ENCODE measurements at places on chromosomes 5 and 9.

GRCh38 chr5:97545886-97546535, 363.0 kb upstream of the RIOK2 start:
- no peak for DNase-seq

DNA sequence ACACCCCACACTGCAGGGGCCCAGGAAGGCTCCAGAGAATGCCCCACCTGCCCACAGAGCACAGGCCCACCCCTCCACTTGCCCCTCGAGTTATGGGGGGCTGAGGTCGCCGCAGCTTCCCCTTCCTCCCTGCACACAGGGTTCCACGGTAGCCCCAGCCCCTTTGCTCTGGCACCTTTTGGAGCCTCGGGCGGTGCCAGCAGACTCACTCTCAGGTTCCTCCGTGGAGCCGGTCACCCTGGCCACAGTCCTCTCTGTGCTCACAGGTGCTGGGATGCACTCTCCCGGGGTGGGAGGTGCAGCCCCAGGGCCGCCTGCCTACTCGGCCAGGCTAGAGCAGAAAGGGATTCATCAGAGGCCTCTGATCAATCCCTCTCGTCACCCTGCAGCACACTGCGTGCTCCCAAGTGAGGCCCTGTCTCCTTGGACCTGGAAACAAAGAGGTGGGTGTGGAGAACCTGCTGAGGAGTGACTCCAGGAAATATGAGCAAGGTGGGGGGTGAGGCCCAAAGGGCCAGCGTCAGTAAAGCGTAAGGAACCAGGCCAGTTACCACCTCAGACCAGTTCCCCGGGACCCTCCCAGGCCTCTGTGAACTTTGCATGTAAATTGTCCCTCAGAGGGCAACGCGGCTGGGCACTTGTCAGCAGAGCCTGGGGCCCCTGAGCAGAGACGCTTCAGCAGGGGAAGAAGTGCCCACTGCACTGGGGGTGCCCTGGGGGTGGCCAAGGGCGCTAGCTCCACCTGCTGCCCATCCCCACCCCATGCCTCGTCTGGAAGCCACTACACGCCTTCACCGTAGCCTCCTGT, 167.8 kb downstream of the OLFM1 start:
- DNase-seq = no peak

GRCh38 chr5:32276173-32276853, 36.4 kb downstream of the MTMR12 start:
- DNase-seq = peak; percentile 77

- DNase-seq = no peak
These were observed 14.1 kb downstream of the POLR3G start for GRCh38 chr5:90488791-90489190.

- DNase-seq = no peak
These were observed 91.4 kb downstream of the CACNA1B start for GRCh38 chr9:137969008-137969407.

DNA sequence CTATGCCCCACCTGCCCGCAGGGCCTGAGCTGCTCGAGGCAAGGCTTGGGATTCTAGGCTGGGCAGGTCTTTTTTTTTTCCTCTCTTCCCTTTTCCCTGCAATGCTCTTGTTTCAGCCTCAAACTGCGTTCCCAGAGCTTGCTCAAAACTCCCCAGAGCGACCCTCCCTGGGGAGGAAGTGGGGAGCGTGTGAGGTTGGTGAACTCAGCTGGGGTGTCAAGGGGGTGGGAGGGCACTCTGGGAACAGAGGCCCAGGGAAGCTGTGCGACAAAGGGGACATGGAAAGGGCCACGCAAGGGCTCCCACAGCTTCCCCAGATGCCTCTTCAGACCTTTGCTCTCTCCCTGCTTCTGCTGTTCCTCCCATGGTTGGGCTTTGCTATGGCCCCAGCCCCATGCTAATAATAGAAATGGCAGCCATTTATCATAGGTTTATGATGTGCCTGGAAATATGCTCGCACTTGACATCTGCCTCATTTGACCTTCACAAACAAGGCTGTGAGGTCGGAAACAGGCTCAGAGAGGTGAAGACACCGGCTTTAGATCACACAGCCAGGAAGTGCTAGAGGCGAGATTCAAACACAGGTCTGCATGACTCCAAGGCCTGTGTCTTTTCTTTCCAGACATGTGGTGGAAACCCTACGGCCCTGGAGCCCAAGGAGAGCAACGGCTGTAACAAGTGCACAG, 40.9 kb upstream of the IL17B start:
- DNase-seq = no peak

GRCh38 chr9:107155244-107155817, 127.7 kb upstream of the RAD23B start:
- DNase-seq = no peak

- DNase-seq = no peak
These were observed 47.5 kb downstream of the TENT4A start for GRCh38 chr5:6760686-6761085.

GRCh38 chr9:18319918-18320445, 154.0 kb upstream of the ADAMTSL1 start:
- no peak for DNase-seq

DNA sequence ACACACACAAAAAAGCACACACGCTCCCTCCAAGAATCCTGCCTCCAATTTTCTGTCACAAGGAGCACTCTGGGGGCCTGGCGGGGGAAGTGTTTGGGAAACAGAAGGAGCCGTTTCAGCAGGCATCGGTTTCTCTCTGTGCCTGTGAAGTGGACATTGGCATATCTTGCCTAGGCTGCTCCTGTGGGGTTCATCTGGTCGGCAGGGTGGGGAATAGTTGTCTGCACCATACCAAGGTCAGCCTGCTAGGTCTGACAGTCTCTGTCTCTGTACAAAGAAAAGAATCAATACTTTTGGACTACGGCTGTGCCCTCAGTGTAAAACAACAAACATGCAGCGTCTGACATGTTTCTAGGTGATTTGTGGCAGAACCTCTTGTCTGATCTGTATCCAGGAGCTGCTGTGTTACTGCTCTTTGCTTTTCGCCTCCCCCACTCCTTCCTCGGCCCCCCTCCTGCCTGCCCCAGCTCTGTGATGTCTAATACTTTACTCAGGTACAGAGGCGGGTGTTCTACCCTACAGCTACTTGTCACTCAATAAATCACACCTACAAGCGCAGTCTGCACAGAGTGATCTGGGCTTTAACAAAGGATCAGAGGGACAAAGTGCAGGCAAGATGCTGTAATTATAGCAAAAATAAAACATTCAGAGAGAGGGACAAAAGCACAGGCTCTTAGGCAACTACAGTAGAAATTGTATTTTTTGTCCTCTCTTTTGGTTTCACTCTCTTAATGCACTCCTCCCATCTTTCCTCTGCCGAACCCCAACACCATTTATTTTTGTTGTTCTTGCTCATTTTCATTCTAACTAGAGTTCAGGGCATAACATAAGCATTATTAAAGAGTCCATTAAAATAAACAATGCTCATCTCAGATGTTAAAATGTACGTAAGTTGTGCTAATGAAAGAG, 216.7 kb downstream of the BNC2 start:
- DNase-seq = no peak

GRCh38 chr5:34585601-34586104, 70.5 kb upstream of the RAI14 start:
- peak; percentile 53 for DNase-seq

DNA sequence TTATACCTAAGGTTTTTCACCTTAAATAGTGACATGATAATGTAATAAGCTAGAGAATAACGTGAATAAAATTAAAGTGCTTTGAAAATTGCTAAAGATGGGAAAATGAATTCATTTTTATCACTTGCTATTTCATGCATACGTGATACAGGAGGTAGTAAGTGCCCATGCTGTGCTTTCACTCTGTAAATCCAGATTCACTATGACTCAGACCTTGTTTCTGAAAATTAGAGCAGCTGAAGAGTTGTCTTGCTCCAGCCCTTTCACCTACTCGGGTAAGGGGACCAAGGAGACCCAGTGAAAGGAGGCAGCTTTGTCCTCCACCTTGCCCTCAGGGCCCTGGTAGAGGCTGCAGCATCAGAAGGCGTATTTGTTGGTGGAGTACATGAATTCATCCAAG, 87.9 kb downstream of the ANKH start:
- no peak for DNase-seq

GRCh38 chr5:126360467-126360866, 62.7 kb upstream of the GRAMD2B start:
- no peak for DNase-seq

DNA sequence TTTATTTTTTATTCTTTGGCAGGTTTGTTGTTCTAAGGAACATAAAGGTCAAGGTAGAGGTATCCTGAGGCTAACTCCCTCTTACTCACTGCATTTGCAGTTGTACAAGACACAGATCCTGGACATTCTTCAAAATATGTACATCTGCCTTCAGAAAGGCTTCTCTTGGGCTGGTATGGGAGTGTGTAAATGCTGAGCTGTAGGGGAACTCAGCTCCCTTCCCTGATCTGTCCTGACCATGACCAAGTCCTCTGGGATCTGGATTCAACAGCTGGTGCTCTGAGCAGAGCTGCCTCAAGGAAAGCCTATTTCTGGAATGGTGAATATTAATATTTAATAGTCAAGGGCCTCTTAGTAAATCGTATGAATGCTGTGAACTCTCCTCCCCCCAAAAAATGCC, 117.4 kb downstream of the PRKACG start:
- no peak for DNase-seq

DNA sequence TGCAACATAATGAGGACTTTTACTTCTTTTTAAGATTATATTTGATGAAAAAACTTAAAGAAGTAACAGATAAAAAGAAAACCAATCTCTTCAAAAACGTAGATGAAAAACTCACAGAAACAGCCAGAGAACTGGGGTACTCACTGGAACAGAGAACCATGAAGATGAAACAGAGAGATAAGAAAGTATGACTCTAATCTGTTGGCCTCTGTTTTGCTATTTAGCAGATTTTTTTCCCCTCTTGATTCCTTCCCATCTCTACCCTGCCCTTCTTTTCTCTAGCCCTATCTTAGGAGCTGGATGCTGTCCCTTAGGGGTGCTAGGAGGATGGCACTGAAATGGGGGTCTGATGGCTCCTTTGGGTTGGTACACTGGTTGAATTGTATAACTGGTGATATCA, 97.5 kb upstream of the FREM1 start:
- no peak for DNase-seq

DNA sequence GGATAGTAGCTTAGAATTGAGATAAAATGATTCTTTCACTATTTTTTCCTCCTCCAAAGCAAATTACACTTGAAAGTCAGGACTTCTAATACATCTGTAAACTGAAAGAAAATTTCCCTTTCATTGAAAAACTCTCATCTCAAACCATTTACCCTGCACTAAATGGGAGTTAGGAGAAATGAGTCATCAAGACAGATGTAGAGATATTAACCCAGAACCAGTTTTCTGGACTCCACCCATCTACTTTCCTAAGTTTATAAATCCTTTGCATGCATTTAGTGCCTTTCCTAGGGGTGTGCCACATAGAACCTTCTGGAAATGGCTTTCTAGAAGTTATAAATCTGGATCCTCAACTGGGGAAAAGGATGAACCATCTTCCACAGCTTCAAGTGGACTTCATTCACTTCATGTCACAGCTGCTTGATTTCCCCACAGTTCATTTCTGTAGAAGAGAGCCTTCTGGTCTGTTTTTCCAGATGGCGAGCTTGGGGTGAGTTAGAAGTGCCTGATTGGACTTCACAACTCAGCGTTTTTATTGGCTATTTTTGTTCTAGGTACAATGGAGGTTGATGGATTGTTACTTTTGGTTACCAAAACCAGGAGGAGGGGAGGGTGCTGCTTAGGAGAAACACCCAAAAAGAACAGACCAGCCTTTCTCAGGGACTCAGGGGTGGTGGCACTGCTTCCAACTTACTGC, 72.5 kb upstream of the GPR151 start:
- no peak for DNase-seq

DNA sequence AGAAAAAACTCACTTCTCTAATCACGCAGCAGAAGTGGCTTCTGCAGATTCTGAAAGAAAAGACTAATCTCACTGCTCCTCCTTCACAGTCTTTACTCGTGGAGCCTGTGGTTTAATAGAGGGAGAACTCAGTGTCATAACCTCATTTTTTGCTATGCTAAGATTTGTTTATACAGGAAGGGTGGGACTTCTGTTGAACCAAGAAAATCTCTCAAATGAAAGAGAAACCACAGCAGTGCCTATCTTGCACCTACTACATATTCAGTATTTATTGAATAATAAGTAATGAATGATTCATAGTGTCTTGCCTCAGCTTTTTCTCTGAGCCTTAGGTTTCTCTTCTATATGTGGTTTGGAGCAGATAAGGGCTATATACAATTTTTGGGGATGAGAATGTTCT, 136.1 kb upstream of the DMAC1 start:
- no peak for DNase-seq

DNA sequence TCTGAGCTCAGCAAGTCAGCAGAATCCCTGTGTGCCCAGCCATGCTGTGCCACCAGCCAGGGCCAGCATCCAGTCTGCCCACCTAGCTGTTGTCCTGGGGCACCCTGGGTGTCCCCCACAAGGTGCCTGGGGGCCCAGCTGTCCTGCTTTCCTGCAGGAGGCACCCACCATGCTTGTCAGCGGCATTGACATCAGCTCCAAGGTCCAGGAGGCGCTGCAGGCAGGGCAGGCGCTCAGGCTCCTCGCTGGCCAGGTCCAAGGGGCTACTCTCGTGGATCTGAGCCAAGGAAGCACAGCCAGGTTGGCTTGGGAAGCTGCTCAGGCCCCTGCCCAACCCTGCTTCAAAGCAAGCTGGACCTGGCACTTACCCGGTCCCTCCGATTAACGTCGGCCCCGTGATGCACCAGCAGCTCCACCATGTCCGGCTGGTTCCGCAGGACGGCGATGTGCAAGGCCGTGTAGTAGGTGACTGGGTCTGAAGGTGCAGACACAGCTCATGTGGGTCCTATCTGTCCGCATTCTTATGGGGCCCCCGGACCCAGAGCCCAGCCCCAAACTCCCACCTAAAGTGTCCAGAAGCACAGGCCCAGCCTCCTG, 2.8 kb downstream of the ASB6 start:
- DNase-seq = no peak

GRCh38 chr5:96714450-96714849, 52.3 kb downstream of the CAST start:
- no peak for DNase-seq

GRCh38 chr9:70120834-70121510, 77.3 kb downstream of the MAMDC2 start:
- peak; percentile 88 for DNase-seq

- DNase-seq = no peak
These were observed 47.8 kb upstream of the ADAMTS2 start for GRCh38 chr5:179393078-179393477.

DNA sequence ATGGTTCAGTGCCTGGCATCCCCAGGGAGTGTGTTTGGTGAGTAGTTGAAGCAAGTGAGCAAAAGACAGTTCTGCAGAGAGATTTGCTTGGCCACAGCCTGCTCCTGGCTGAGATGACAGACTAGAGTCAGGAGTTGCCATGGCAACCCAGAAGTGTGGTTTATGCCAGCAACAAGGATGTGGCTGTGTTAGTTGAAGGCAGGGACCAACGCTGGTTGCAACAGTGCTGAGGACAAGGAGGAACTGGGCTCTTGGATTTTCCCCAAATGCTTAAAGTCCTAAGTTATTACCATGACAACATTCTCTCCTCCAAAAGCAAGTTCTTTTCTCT, 2.7 kb downstream of the NXNL2 start:
- DNase-seq = peak; percentile 99

- DNase-seq = no peak
These were observed 163.6 kb downstream of the LRRC70 start for GRCh38 chr5:62742207-62742606.

DNA sequence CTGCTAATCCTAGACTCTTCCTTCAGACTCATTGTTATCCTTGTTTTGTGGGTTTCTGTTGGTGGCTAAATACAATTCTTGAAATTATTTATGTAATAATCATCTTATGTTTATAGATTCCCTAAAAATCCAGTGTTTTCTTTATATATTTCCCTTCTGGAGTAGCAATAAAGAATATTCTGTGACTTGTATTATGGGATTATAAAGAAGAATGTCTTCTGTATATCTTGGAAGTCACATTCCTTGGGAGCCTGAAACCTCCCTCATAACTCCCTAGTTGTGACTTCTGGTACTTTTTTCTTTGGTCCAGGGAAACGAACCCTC, 356.1 kb downstream of the TMEM167A start:
- DNase-seq = no peak

Measured in kidney epithelial cell (primary cell).